ENCODE measurements at places on chromosomes 5 and 9.
A peak's percentile ranks its signal among the peaks of the same experiment; 100 is the strongest.

DNA sequence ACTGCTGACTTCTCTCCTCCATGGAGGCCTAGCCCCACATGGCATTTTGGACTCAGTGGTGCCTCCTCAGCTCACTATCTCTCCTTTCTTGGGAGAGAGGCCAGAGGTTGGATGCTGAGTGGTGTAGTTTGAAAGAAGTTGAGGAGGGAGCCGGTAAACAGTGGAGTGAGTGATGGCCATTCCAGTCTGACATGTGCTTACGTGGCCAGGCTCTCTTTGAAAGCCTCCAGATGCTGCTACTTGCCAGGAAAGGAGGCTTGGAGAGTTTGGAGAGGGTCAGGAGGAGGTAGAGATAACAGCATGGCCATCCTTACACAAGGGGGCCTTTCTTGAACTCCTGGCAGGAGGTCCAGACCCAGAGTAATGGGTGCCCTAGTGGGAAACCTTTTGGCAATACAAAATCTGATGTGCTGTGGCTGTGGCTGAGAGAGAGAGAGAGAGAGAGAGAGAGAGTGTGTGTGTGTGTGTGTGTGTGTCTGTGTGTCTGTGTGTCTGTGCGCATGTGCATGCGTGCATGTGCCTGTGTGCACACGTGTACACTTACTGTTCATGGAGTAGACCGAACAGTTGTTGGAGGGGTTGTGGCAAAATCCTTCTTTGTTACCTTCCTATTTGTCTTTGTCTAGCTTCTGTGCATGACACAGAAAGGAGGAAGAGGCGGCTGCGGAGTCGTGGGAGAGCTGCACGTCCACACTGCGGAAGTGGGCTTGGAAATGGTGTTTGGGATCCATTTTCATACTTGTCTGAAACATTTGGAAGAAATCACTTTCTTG is 37.8 kb downstream of the RALGPS1 start:
- no peak for DNase-seq

GRCh38 chr5:132001647-132002561 is 9.6 kb downstream of the ACSL6 start:
- DNase-seq = no peak

GRCh38 chr5:23675456-23675855 is 168.0 kb downstream of the PRDM9 start:
- no peak for DNase-seq

DNA sequence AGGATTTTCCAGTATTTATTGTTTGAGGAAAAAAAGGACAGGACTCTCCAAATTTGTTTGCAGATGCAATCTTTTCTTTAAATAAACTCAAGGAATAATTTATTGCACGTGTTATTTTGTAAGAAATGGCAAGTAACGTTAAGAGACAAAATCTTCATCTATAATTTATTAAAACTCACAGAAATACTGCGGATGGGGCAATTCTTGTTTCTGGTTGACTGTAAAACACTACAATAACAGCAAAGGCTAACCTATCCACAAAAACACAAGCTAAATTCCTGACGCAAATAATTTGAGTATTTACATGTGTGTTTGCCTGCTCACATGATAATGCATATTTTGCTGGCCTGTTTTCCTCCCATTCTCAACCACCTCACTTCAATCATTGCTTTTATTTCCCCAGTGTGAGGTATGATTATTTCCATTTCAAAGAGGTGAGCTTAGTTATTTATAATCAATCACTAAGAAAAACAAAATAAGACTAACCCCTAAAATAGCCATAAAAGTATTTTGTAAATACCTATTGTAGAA is 619.4 kb downstream of the PDE4D start:
- no peak for DNase-seq

- no peak for DNase-seq
Measured at GRCh38 chr9:27422279-27422834, 101.7 kb upstream of the IFNK start.

GRCh38 chr9:133576031-133576874 is 32.9 kb downstream of the FAM163B start:
- no peak for DNase-seq

DNA sequence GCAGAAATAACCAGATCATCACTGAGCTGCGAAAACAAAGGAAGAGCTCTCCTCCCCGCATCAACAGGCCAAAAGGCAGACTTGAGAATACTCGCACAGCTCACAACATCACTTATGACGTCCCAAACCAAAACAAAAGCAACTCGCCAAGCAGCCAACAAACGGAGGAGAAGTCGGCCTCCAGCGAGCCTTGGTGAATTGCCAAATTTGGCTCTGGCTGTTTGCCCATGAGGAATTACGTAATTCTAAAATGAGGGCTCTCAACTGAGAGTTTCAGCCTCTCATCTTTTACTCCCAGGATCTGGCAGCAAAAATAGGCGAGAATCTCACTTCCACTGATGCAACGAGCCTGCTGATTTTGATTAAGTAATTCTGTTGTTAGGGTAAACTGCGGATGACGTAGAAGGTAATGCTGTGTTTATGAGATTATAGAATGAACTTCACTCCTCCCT is 51.7 kb upstream of the SEMA6A start:
- no peak for DNase-seq

- DNase-seq = peak; percentile 84
Measured at GRCh38 chr9:133677126-133678010, 41.2 kb downstream of the DBH start.

DNA sequence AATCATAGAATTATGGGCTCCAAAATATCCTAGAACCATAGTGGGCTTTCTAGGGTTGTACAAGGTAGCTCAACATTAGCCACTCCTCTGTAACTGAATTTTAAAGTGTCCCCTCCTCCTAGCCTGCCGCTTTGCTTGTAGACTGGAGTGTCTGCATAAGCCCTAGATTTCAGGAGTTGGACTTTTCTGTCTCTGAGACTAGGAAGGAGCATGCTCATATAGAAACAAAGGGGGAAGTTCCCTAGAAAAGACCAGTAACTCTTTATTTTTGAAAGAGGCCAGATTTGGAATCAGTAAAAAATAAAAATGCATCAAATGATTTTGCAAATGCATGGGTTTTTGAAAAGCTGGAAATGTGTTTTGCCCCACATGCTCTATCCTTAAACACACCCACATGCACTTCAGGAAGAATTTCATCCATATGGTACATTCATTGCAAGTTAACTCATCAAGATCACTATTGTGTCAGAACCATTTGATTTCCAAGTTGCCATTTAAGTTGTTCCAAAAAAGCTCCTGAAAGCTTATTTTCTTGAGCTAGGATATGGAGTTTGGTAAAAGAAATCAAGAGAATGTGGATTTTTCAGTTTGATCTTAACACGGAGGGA is 121.0 kb upstream of the NR3C1 start:
- no peak for DNase-seq

- no peak for DNase-seq
Measured at GRCh38 chr9:124932333-124932732, 8.6 kb downstream of the GOLGA1 start.

DNA sequence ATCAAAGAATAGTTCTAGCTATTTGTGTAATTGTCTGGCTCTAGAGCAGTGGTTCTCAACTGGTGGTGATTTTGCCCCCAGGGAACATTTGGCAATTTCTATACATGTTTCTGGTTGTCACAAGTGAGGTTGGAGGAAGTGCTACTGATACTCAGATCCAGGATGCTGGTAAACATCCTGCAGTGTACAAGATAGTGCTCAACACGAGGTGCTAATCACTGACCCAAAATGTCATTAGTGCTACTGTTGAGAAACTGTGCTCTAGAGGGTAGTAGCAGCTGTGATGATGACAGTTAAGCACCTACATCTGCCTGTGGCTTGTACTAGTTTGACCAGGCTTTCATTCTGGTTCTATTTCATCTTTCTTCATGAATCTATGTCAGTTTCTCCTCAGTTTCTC is 22.1 kb downstream of the LRRC19 start:
- DNase-seq = no peak

GRCh38 chr9:122418016-122418415 is 47.2 kb downstream of the PTGS1 start:
- no peak for DNase-seq

DNA sequence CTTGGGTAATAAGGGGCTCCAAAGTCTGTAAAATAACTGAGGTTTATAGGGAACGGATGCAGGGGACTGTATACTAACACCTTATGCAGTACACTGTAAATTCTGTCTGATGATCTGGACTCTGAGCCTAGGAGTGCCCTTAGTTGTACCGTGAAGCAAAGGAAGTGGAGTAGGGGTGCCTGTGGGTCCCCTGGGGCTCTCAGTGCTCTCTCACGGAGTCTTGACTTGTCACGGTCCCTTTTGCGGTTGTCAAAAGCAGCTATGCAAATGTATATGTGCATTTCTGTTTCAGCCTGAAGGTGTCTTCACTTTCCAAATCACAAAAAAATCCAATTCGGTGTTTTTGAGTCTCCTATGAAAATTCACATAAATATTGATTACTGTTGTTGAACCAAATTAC is 17.8 kb downstream of the DMRT1 start:
- no peak for DNase-seq

- DNase-seq = no peak
Measured at GRCh38 chr9:2208465-2208864, 193.3 kb downstream of the SMARCA2 start.

GRCh38 chr9:32665101-32665500 is 29.6 kb upstream of the TAF1L start:
- no peak for DNase-seq

DNA sequence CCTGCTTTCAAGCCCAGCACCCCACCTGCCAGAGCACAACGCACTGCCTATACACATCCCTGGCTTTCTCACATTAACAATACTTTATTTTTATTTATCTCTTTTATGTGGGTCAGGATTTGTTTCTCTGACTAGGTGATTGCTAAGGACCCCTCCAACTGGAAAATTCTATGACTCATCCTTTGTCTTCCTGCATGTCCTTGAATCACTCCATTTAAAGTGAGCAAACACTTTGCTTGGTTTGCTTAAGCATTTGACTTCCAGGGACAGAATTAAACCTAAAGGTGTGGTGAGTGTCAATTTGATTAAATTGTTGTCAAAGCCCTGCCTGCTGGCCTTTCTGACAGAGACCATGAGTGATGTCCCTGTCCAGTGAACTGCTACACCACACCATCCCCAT is 536.5 kb upstream of the BRINP1 start:
- DNase-seq = no peak

DNA sequence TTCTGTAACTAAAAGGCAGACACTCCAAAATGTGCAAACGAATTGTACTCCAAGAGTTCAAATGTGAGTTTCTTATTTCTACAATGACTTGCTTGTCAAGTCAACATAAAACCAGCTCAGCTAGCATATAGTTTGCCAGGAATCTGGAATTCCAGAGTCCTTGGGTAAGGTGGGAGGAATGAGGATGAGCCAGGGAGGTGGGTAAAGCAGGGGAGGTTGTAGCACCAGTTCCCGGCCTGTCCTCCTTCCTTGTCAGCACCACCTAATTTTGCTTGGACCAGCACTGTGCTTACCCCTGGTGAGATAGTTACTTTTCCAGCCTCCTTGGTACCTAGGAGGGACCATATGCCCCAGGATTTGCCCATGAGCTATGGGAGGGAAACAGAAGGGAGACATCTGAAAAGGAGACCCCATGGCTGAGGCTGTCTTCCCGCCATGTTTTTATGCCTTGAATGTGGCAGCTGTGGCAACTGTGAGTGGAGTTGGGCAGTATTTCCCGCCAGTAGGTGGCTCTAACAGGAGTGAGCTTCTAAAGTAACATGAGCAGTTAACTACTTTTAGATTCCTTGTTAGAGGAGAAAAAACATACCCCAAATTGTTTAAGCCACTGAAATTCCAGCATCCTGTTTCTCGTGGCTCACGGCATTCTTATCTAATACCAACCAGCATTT is 302.5 kb downstream of the TENT4A start:
- no peak for DNase-seq

GRCh38 chr9:134770972-134771971 is 109.3 kb upstream of the FCN2 start:
- DNase-seq = no peak

DNA sequence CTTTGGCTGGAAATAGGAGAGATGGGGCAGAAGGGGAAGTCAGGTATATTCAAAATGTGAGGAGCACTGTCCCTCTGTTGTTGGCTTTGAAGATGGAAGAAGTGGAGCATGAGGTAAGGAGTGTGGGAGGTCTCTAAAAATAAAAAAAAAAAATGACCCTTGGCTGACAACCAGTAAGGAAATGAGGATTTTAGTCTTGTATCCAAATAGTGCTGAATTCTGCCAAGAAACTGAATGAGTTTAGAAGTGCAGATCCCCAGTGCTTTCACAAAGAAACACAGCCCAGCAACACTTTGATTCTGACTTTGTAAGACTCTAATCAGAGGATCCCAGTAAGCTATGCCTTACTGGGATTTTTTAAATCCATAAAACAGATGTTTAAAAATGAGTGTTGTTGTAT is 367.9 kb downstream of the CYLC2 start:
- no peak for DNase-seq

- DNase-seq = no peak
Measured at GRCh38 chr9:30977965-30978364, 1406.5 kb upstream of the ACO1 start.

Measured in central memory CD4-positive, alpha-beta T cell (primary cell).